NCI-H1436 (cell line): ENCODE measurements at places on chromosomes 1 and 21.

- no peak for DNase-seq
Observed at GRCh38 chr1:8465013-8465412, 147.1 kb downstream of the SLC45A1 start.

DNA sequence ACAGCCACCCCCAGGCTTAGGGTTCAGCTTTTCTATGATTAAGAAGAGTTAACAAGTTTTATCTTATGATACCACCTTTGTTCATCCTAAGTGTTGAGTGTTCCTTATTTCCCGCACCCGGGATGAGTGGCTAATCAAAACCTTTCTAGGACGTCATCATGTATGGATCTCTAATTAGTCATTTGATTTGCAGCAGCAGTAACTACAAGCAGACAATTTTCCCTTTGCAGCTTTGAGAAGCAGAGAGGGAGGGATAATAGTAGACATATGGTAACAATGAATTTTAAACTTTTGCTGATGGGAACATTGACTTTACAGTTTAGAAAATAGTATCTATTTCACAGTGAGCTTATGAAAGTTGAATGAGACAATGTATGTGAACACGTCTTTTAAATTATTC lies 30.8 kb upstream of the SLC35F3 start:
- DNase-seq, result no peak

- DNase-seq, result peak; percentile 13
Observed at GRCh38 chr1:86419277-86419903, 4.6 kb upstream of the CLCA2 start.

DNA sequence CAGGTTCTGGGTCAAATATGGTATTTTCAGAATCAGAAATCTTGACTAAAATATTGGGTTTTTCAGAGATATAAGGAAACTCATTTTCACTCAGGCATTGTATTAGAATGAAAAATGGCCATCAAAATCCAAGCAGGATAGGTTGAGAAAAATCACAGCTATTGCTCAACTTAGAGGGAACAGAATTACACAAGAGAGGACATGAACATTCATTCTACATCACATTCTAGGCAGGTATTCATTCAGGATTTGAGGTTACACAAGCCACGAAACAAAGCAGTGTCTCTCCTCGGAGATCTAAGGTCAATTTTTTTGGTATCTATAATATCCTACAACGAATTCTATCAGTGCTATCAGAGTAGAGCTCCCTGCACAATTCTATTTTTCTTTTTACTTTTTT lies 163.6 kb upstream of the HP1BP3 start:
- DNase-seq, result no peak

DNA sequence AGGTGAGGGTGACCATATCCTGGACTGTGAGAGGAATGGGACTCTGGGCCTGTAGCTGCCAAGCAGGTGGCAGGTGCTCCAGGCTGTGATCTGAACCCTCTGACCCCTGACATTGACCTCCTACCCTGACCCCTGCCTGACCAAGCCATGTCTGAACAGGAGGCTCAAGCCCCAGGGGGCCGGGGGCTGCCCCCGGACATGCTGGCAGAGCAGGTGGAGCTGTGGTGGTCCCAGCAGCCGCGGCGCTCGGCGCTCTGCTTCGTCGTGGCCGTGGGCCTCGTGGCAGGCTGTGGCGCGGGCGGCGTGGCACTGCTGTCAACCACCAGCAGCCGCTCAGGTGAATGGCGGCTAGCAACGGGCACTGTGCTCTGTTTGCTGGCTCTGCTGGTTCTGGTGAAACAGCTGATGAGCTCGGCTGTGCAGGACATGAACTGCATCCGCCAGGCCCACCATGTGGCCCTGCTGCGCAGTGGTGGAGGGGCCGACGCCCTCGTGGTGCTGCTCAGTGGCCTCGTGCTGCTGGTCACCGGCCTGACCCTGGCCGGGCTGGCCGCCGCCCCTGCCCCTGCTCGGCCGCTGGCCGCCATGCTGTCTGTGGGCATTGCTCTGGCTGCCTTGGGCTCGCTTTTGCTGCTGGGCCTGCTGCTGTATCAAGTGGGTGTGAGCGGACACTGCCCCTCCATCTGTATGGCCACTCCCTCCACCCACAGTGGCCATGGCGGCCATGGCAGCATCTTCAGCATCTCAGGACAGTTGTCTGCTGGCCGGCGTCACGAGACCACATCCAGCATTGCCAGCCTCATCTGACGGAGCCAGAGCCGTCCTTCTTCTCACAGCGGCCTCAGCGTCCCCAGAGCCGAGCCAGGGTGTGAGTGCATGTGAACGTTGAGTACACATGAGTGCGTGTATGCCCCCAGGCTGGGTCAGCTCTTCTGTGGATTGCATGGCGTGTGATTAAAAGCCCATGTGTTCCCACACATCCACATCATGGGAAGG lies 3.1 kb downstream of the TMEM125 start:
- no peak for DNase-seq

- DNase-seq, result peak; percentile 80
Observed at GRCh38 chr1:111990878-111991718, 1.6 kb upstream of the KCND3 start.

DNA sequence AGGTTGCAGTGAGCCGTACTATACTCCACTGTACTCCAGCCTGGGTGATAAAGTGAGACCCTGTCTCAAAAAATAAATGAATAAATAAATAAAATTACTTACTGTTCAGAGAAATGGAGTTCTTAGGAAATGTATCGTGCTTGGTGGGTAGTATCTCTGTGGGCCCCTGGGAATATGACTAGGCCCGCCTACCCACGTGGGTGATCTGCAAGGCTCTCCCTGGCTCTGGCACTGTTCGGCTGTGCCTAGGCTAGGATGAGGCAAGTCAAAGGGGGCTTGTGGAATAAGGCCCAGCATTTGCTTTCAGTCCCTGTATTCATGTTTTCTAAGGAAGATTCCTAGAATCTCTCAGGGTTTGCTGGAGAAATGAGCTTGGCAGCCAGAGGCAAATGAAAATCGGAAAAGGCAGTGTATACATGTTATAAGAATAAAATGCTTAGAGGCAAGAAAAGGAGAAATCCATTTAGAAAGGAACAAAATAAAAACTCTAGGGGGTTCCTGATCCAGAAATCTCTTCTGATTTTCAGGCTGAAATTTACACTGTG lies 4.5 kb upstream of the CSRP1 start:
- no peak for DNase-seq

- no peak for DNase-seq
Observed at GRCh38 chr1:233132445-233132844, 163.1 kb downstream of the PCNX2 start.

DNA sequence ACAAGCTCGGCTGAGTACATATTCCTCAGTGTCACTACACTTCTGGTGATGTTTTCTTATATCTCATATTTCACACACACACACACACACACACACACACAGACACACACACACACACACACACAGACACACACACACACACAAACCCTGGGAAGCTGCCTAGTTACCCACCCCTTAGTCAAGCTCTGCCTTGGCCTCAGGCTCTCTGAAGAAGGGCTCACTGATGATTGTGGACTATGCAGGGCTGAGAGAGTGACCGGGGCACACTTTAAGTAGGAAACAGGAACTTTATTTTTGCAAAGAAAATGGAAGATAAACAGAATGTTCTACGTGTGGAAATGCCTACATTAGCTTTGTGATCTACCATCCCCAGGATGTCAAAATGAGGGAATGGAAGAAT lies 19.2 kb upstream of the LCE2D start:
- DNase-seq, result no peak

- peak; percentile 71 for DNase-seq
Observed at GRCh38 chr1:24635195-24635843, 7.8 kb upstream of the SRRM1 start.
